CD4-positive, alpha-beta T cell treated with Interleukin-17A for 1 hour (primary cell): ENCODE measurements at places on chromosomes 6 and 20.

- no peak for DNase-seq
These were observed 21.0 kb downstream of the JAG1 start for GRCh38 chr20:10652660-10653261.

- no peak for DNase-seq
These were observed 6.2 kb downstream of the PRKN start for GRCh38 chr6:162721404-162721687.

DNA sequence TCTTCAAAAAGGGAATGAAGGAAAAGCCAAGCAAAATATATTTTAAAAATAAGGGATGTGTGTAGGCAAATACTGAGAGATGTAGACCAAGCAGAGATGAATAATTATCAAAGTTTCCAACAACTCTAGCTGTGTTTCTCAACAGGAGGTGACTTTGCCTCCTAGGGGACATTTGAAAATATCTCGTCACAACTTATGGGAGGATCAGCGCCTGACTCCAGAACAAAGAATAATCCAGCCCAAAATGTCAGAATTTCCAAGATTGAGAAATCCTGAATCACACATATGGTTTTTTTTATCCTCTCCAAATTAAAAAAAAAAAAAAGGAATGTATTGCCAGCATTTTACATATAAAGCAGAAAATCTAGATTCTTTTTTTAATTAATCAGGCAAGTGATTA is 241.2 kb upstream of the ZFP64 start:
- no peak for DNase-seq

DNA sequence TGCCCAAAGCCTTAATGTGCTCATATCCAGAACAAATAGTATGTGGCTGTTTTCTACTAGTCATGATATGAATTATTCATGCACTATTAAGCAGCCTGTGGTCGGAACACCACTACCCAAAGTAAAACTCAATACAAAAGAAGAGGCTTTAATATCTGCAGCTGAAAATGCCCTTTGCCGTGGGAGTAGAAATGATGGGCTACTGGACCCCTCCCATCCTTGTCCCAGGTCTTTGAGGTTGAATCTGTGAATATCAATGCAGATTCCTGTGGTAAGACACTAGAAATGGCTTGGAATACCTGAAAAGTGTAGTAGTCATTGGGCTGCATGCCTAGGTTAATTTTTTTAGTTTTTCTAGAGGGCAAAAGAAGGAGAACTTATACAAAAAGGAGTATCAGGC is 303.7 kb downstream of the TBC1D7 start:
- DNase-seq = no peak

- no peak for DNase-seq
These were observed 131.9 kb upstream of the BACH2 start for GRCh38 chr6:90428514-90428913.

- DNase-seq = no peak
These were observed 18.8 kb downstream of the SYNDIG1 start for GRCh38 chr20:24488064-24488799.

GRCh38 chr6:155267411-155267810 is 3.6 kb downstream of the CLDN20 start:
- DNase-seq = no peak

DNA sequence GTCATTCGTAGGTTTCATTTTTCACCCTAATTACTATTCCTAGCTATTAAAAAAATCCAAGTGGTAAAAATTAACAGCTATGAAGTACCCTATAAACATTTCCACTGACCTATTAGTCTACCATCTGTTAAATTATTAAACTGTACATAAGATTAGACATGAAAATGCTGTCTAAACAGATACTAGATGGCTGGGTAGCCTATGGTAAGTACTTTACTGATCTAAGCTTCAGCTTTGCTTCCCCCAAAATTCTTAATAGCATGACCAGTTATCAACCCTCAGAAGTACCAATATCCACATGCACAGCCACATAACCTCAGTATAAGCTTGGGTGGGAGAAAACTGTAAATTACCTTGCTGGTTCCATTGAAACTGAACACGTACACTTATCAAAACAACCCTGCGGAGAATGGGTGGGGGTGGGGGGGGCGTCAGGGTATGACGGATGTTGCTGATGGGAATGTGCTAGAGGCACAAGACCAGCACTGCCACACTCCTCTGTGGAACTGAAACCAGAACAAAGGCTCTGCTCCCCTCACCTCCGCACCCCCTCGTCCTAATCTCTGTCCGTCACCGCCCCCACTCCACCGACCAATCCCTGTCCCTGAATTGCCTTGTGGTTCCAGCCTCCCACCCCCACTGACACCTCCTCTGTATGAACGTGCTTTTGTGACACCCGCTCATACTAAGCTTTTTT is 45.3 kb downstream of the B4GALT5 start:
- peak; percentile 89 for DNase-seq

- DNase-seq = no peak
These were observed 92.7 kb downstream of the DACT2 start for GRCh38 chr6:168226902-168227318.

DNA sequence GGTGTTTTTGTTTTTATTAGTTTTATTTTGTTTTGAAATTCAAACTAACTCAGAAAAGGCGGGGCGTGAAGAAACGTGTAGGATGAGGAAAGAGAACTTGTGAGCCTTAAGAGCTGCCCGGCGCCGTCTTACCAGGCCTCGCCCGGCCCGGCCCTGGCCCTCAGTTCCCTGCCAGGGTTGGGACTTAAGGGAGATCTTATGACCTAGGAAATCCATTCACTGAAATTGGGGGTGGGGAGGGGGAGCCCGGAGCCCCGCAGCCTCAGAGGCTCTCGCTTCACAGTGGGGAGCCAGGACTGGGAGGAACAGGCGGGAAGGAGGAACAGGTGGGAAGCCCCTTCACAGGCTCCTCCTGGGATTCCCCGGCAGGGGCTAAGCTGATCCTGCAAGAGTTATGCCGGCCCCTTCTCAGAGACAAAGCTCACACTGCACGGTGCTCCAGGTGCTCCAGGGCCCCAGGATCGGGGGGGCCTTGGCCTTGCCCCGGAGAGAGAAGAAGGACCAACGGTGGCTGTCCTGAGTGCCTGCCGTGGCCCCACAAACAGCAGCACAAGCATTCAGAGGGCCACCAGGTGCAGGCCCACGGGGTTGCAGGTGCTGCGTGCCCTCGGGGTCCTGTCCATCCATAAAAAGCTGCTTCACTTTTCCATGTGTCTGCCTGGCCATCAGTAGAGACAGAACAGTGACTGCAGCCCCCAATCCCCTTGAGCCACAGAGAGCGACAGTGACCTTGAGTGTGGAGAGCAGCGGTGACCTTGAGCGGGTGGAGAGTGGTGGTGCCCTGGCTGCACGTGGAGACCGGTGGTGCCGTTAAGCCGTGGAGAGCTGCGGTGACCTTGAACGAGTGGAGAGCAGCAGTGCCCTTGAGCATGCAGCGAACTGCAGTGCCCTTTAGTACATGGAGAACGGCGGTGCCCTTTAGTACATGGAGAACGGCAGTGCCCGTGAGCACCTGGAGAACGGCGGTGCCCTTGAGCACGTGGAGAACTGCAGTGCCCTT is 152.7 kb downstream of the DLL1 start:
- DNase-seq = no peak

DNA sequence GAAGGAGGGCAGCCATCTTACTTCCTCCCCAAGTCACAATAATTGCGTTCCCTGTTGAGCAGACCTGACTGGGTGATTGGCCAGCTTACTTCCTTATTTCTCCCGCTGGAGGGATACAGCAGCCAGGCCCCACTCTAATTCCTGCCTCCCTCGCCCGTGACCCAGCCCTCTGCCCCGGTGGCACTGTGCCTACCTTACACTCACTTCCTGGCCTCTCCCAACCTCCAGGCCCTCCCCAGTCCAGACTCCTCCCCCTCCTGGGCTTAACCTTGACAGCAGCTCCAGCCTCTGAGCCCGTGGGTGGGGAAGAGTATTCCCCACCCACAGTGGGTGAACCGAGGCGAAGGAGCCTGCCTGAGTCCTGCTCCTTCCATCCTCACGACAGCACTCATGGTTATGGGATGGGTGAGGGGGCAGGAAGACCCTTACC is 3.0 kb downstream of the BAK1 start:
- peak; percentile 35 for DNase-seq

GRCh38 chr6:80610846-80611245 is 504.4 kb downstream of the BCKDHB start:
- DNase-seq = no peak

GRCh38 chr6:30601436-30601814 is 15.6 kb downstream of the PPP1R10 start:
- DNase-seq = peak; percentile 41

DNA sequence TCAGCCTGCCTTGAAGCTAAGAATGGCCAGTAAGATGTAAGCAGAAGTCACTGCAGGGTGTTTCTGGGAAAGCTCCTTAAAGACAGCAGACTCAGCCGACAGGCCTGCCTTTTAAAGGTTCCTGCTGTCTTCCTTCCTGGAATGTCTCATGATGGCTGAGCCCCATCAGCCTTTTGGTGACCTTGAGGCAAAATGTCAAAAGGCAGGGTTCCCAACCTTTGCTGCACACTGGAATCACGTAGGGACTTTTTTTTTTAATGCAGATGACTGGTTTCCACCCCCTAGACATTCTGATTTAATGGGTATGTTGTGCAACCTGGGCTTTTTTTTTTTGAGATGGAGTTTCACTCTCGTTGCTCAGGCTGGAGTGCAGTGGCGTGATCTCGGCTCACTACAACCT is 11.6 kb downstream of the MDGA1 start:
- no peak for DNase-seq

DNA sequence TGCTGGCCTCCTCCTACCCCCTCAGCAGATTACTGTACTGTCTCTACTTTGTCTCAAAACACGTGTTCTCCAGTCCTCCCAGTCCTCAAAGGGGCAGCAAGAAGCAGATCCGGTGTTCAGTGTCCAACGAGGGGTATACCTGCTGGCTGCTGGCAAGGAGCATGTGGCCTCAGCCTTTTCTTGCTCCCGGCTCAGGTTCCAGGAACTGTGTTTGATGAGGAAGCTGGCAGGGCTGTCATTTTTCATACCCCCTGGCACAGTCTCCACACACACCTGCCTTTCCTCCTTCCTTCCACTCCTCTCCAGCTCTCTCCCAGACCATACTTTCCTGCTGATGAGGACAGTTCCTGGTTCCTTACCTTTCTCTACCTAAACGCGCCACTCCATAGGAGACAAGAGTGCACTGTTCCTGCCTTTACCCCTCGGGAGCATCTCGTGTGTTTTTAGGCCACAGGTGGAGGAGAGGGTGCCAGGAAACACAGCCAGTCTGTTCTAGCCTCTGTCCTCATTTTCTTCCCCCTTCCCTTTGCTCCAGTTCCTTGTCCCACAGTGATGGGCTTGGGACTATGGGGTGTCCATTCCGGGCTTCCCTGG is 77.2 kb downstream of the SSR1 start:
- DNase-seq = no peak

DNA sequence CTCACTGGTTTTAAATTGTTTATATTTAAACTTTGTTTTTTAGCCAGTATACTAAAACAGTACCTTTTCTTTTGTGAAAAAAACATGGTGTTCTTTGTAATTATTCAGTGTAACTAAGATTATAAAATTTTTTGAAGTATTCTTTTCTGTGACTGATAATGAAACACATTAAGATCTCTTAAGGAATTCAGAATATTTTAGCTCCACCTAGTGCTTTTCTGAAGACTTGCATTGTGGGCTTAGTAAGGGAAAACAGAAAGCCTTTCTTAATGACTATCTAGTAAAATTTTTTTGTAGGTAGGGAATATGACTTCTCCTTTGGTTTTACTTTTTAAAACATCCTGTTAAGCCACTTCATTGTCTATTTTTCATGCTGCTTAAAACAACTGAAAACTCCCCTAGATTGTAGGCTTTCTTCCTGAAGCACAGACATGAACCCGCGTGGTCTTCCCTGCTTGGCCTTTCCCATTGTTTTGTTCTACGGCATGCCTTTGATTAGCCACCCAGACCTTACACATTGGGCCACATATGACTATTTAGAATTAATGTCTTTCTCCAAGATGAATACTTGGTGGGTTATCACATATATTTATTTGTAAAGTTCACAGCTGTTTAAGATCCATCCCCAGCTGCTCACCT is 72.1 kb downstream of the AFDN start:
- DNase-seq = peak; percentile 36

DNA sequence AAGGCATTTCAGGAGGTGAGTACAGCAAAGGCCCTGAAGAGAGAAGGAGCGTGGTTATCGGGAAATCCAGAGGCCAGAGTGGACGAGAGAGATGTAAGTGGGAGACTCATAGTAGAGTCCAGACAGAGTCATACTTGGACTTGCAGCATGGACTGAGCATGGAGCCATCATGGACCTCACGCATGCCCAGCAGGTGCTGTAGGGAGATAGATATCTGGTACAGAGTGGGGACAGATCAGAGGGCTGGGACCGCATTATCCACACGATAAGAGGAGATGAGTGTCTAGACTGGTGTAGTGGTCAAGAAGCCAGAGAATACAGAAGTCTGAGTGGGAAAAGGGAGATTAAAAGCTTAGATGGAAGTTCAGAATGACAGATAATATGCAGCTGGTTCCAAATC is 127.0 kb downstream of the TBC1D7 start:
- no peak for DNase-seq

- no peak for DNase-seq
These were observed 1.3 kb downstream of the DAAM2 start for GRCh38 chr6:39793516-39793915.

DNA sequence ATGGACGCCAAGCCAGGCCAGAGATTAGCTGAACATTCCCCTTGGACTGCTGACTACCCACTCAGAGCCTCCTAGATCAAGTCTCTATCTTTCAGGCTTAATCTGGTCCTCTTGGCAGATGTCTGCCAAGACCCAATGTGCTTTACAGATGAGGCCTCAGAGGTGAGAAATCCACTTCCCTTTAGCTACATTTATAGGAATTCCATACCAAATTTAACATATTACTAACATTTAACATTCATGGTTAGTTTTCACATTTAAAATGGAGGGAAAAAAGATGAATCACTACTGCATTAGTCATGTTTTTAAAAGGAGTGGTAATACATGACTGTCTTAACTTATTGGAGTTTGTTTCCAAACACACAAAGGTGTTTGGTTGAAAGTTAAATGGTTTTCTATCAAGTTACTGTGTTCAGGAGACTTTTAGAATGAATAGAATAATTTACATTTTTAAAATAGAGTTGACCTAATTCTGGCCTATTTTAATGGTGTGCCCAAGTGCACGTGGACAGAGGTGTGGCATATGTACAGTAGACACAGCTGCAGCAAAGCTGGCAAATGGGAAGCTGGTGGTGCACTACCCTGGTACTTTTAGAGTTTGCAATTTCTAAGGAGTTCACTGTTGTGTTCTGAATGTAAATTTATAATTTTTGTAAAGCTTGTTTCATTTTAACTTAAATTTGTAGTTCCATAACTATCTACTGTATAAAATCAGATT is 41.9 kb upstream of the CALHM6 start:
- DNase-seq = no peak
